ENCODE measurements at places on chromosomes 4 and X.

GRCh38 chr4:154998284-154998683 lies 210.2 kb upstream of the NPY2R start:
- no peak for DNase-seq

- no peak for DNase-seq
Measured at GRCh38 chr4:117357437-117357836, 272.1 kb upstream of the TRAM1L1 start.

DNA sequence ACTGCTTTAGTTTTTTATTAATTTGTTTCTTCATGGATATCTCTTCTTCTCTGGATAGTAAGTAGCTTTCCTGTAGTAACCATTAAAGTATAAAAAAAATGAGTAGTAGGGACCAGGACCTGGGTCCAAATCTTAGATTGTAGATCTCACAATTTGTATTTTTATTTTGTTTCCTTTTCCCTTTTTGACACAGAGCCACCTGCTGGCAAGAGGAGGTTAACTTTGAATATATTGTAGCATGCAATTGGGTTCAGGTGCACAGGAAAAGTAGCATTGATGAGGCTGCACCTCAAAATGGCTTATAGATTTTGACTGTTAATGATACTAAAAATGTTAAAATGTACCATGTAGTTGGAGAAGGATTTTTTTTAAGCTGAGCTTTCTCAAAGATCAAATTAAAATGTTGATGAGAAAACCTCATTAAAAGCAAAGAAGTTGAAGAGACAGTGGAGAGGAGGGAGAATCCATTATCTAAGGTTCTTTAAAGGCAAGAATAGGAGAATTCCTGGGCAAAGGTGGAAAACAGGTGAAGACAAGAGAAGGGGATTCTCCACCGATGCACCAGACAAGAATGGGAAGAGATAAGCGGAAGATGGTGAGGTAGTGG lies 48.3 kb upstream of the HPGDS start:
- DNase-seq = no peak

DNA sequence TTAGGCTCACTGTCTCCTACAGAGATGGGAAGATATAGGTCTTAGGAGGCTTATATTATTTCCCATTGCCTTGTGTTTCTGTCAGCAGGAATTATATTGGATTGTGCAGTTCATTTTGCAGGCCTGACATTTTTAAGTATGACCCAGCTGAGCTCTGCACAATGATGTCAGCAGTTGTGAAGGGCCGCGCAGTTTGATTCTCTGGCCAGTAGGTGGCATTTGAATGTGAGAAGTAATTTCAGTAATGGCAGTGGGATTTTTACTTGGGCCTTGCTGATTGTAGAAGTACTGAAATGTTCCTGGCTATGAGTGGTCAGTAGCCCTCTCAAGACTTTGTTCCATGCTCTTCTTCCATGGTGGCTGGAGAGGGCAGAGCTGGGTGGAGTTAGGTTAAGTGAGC lies 247.2 kb upstream of the MTMR8 start:
- DNase-seq = no peak

DNA sequence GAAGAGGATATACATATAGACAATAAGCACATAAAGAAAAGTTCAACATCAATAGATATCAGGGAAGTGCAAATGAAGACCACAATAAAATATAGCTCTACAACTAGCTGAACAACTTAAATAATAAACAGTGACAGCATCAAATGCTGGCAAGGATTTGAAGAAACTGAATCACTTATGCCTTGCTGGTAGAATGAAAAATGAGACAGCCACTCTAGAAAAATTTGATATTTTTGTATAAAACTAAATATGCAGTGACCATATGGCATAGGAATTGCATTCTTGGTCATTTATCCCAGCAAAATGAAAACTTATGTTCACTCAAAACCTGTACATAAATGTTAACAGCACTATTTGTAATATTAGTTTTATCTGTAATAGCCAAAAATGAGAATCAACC lies 1102.0 kb downstream of the C4orf33 start:
- DNase-seq = no peak

DNA sequence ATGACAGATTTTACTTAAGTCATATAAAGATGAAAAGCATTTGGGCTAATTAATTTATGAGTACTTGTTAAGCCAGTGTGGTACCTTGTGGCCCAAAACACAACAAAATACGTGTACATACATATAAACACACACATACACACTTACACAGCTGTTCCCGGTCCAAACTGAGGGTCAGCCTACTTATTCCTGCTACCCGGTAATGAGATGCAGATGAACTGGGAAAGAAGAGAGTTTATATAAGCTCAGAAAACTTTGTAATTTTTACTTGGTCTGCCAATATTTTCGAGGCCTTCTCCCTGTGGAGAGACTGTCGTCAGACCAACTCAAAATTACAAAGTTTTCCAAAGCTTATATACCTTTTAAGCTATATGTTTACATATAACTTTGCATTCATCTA lies 25.8 kb upstream of the PBDC1 start:
- no peak for DNase-seq

DNA sequence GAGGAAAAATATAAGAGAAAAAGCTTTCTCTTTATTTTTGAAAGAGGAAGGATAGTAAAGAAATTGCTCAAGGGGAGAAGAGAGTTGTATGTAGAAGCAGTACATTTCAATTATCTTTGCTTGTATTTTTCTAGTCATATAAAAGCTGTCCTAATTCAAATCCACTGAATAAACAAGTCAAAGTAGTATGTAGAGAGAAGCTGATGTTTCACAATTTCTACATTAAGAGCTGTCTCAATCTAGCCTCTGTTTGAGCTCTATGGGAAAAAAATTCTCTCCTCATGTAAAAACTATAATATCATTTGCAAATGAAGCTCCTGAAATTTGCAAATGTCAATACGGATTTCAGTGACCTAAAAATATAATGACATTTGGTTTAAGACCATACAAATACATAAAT lies 52.6 kb downstream of the CHM start:
- no peak for DNase-seq

DNA sequence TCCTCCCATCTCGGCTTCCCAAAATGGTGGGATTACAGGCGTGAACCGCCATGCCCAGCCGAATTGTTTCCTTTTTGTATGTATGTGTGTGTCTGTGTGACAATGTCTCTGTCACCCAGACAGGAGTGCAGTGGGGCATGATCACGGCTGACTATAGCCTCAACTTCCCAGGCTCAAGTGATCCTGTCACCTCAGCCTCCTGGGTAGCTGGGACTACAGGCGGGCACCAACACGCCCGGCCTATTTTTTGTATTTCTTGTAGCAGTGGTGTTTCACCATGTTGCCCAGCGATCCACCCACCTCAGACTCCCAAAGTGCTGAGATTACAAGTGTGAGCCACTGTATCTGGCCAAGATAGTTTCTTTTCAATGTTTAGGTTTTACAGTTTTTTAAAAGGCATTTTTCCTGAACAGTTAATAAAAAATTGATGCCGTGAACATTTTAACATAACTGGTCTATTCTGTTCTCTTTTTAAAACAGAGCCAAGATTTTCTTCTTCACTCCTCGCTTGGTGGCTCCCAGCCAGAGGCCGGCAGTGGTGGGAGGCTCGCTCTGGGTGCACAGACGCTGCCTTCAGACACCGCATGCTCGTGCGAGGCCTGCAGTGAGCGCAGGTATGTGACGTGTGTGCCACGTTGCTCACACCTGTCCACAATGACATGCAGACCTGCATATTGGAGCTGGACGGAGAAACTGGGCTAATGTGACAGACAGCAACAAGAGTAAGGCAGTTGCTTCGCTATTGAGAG lies 88.5 kb downstream of the FAM193A start:
- DNase-seq = no peak

GRCh38 chr4:55670695-55671094 lies 34.6 kb upstream of the NMU start:
- no peak for DNase-seq

- DNase-seq = no peak
Measured at GRCh38 chrX:42497356-42497755, 280.6 kb downstream of the PPP1R2C start.

GRCh38 chr4:140776556-140776955 lies 20.4 kb upstream of the TBC1D9 start:
- no peak for DNase-seq

DNA sequence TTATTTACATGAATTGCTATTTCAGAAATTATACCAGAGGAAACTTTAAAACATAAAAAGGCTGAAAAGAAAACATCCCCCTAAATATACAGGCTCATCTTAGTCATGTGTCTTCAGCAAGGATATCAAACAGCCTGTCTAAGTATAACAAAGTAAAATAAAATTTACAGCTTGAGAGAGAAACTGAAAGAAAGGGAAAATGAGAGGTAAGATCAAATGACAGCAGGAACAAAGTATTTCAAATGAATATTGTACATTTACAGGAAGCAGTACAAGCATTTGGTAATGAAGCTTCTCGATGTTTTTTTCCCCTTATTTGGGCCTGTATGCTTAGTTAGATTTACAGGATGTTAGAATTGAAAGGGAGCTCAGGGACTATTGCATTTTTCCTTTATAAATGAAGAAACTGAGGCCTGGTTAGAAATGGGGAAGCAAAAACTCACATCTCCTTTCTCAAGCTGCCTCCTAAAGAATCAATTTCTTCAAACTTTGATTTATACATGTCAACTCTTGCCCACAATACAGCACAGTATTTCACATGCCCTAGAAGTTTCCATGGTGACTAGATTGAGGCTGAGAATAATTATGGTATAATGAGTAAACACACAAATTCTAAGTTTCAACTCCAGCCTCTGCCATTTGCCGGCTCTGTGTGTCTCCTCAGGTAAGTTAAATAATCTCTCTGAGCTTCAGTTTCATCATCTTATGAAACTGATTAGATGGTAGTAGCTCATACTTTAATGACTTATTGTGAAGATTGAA lies 29.3 kb downstream of the DAPP1 start:
- DNase-seq = no peak

DNA sequence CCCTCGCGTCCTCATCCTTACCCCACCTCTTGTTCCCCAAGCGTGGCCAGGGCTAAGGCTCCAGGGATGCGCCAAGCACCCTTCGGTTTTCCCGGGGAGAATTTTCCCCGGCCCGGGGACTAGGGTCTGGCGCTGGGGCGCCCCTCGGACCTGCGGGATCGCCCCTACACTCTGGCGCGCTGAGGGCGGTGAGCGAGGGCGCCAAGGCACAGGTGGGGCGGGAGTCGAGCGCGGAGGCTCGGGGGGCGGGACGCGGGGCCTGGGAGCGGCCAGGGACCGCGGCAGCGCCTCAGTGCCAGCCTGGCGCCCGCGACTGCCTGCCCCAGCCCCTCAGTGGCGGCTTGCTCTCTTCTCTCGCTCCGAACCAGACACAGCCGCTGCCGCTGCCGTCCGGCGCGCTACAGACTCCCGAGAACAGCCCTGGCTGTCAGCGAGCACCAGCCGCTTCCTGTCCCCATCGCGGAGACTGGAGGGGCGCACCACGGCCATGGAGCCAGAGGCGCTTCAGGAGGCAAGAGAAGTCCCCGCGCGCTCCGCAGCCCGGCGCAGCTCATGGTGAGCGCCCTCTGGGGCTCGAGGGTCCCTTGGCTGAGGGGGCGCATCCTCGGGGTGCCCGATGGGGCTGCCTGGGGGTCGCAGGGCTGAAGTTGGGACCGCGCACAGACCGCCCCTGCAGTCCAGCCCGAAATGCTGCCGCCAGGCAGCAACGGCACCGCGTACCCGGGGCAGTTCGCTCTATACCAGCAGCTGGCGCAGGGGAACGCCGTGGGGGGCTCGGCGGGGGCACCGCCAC lies at the start of gene DRD5:
DRD5 (plus strand) TSS at position 292 of the 793 bp plus-strand sequence; CDS start at position 688, 396 bp downstream.
- no peak for DNase-seq

- DNase-seq = no peak
Measured at GRCh38 chr4:653080-653821, 20.8 kb downstream of the ATP5ME start.

DNA sequence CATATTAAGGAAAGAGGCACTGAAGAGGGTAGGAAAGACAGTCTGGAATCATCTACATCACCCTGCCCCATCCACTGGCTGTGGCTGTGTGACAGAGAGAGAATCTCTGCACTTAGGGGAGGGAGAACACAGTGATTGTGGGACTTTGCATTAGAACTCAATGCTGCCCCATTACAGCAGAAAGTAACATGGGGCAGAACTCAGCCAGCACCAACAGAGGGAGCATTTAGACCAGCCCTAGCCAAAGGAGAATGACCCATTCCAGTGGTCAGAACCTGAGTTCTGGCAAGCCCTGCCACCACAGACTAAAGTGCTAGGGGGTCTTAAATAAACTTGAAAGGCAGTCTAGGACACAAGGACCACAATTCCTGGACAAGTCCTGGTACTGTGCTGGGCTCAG lies 37.9 kb downstream of the ZNF330 start:
- DNase-seq = no peak
